ENCODE measurements at places on chromosomes 4 and X.

DNA sequence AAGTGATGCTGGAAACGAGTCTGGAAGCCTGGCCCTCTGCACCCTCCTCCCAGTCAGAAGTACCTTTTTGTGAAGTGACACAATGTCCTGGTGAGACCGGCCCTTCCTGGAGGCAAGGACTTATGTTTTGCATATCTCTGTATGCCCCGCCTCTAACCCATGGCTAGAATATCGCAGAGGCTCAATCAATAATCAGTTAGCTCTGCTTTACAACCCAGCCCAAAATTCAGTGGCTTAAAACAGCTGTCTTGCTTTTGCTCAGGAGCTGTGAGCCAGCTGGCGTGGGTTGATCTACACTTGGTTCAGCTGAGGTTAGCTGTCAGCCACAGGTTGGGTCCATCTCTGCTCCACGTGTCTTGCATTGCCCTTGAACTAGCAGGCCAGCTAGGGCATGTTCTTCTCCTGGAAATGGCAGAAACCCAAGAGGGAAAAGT lies 98.8 kb upstream of the METTL14 start:
- DNase-seq: no peak

GRCh38 chr4:101347267-101347556 lies at the start of gene PPP3CA:
TSS of gene PPP3CA (minus strand) at chr4:101347526.
- no peak for DNase-seq

GRCh38 chr4:12929784-12930183 lies 554.4 kb downstream of the RAB28 start:
- no peak for DNase-seq

- no peak for DNase-seq
These were observed 62.1 kb upstream of the PRRG3 start for GRCh38 chrX:151633157-151633556.

DNA sequence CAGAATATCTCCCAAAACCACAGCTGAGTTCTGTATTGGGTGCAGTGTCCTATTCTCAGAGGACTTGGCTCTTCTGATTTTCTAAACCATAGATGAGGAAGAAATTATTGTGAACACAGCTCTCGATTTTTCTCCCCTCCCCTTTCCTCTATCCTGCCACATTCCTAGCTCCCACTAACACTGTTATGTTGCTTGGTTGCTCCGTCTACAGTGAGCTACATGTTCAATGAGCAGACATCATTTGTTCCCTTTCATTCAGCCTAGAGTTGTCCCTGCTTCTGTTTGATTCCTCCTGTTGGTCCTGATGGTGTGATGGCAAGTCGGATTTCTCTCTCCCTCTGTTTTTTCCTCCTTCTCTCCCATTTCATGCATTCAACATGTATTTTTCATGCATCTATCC lies 65.9 kb downstream of the DIPK2B start:
- no peak for DNase-seq

- no peak for DNase-seq
These were observed 110.6 kb upstream of the CBR4 start for GRCh38 chr4:169120624-169121023.

GRCh38 chrX:12892716-12893115 lies 13.7 kb upstream of the TLR8 start:
- DNase-seq: no peak

DNA sequence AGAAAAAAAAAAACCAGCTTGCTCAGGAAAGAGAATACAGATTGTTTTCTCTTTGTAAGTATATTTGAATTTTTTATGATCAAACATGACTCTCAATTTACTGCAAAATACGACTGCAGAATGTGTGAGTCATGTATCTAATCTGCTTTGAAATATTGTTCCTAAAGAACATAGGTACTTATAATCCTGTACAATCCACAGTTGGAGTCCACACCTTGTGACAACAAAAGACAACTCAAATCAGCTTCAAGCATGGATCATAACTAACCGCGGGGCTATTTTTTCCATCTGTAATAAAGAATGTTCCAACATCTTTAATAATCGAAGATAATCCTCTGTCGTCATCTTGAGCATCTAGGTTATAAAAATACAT lies 77.8 kb upstream of the STIM2 start:
- DNase-seq: no peak

GRCh38 chr4:2469192-2469984 lies 482 bp downstream of the RNF4 start:
- no peak for DNase-seq

- no peak for DNase-seq
These were observed 23.8 kb downstream of the CTSO start for GRCh38 chr4:155929833-155930232.

- no peak for DNase-seq
These were observed 892.3 kb upstream of the NDST4 start for GRCh38 chr4:116005806-116006088.

DNA sequence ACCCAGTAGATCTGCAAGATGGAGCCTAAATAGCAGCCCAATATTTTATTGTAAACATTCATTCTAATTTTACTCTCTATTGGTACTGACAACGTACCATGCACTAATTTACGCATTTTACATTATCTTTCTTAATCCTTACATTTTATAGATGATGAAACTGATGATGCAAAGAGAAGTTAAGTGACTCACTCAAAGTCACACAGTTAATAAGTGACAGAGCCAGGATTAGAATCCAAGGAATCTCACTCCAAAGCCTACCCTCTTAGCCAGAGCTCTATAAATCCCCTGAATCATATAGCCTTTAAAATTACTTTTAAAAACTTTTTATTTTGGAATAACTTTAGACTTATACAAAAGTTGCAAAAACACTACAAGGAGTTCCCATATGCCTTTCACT lies 37.6 kb downstream of the PHKA1 start:
- no peak for DNase-seq

DNA sequence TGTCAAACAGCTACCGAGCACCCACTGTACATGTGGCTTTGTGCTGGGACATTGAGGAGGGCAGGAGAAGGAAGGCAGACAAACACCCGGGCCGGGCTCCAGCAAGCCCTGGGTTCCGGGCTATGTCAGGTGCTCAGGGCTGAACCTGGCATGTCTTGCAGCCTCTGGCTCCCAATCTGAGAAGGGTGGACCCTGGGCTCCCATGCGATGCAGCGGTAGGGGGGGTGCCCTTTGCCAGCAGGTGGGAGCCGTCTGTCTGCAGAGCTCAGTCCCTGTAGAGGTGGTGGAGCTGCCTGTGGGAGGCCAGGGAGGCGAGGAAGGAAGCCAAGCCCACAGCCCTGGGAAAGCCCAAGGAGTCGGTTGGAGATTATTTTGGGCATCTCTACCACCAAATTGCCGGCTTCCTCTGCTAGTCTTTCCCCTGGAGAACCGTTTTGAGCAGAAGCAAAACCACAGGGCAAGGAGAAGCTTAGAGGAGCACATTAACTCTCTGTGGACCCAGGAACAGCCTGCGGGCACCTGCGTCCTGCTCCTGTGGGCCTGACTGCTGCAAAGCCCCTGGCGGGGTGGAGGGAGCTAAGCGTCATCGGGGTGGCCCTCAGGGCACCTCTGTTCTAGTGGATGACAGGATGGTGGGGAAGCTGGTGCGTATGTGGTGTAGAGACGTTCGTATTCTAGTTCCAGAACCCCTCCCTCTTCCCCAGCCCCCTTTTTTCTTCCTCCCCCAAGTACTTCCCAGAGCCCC lies 10.3 kb downstream of the CPZ start:
- no peak for DNase-seq

DNA sequence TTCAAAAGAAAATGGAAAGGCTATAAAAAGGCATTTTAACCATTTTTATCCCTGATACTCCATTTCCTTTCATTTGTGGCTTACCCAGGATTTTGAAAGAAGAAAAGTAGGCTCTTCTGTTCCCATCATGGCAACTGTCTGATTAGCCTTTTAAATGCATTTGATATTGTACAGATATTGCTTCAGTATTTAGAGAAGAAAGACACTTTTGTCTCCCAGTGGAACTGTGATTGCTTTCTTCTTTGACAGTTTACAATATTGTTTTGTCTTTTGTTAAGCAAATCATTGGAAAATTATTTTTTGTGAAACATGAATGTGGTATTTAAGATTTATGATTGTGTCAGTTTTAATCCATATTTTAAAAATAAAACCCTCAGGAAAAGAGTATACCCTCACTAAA lies 297.4 kb upstream of the TACR3 start:
- DNase-seq: no peak

- DNase-seq: no peak
These were observed 2053.5 kb upstream of the TENM3 start for GRCh38 chr4:180189666-180190065.

GRCh38 chr4:83107631-83108030 lies 6.9 kb downstream of the PLAC8 start:
- DNase-seq: no peak

GRCh38 chrX:38768079-38768478 lies 33.2 kb upstream of the MID1IP1 start:
- no peak for DNase-seq

GRCh38 chrX:106802063-106802387 lies 448 bp upstream of the TBC1D8B start:
- no peak for DNase-seq

All from dorsolateral prefrontal cortex (tissue), 122 donors.